ENCODE measurements at places on chromosomes 3 and 15.
A peak's percentile ranks its signal among the peaks of the same experiment; 100 is the strongest.

GRCh38 chr15:38954090-38954489 is 389.5 kb upstream of the RASGRP1 start:
- DNase-seq, result no peak

DNA sequence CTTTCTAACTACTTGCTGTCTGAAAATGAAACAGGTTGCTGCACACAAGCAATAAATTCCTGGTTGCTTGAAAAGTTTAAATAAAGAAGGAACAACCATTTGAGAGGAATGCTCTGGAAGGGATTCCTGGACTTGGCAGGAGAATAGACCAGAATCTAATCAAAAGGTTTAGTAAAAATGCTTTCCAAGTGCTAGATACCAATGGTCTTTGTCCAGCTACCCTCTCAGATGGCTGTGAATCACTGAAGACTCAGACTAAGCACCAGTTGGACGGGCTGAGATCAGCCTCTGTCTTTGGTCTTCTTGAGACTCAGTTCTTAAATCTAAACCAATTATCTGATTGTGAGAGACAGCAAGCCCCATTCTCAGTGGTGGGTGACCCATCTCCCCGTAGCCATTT is 27.7 kb upstream of the LPP start:
- DNase-seq, result no peak

GRCh38 chr3:107796791-107797190 is 274.0 kb downstream of the BBX start:
- DNase-seq, result no peak

DNA sequence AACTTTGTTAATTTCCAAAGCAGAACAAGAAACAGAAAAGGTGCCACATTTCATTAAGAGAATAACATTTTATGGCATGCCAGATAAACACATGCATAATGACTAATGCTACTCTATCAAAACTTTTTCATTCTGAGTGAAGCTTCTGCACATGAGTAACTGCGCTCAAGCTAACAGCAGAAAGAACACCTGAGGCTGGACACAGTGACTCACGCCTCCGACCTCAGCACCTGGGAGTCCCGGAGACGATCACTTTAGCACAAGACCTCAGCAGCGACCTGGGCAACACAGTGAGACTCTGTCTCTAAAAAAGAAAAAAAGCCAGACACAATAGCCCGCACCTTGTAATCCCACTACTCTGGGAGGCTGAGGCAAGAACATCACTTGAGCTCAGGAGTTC is 70.6 kb downstream of the ACAP2 start:
- DNase-seq, result no peak

DNA sequence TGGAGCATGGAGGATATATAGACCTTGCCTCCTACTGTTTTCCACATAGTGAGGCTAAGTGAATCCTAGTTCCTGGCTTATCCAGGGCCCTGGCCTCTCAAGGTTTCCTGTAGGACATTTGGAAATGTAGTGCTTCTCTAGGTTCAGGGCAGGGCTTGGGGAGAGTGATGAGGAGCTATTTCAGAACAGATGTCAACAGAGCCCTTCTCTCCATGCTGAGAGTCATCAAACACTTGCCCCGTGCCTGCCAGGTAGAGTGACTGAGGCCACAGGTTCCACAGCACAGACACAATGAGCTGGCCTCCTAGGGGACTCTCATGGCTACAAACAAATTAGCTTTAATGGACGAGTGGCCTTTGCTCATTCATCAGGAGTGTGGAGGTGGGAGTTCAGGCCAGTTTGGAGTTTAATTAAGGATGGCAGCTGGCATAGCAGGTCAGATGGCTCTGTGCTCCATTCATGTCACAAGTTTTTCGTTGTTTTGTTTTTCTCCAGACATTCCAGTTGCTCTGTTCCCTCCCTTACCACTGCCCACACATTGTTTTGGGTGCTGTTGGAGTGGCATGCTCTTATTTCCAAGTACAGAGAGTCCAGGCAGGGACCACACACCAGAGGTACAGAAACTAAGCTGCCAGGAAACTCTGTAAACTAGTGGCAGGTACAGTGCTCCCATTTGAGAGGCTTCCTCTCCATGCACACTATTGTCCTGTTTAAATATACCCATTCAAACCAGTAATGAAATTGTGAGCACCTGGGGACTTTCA is 189.8 kb downstream of the RYR3 start:
- no peak for DNase-seq

GRCh38 chr3:81741216-81741615 is 20.2 kb downstream of the GBE1 start:
- no peak for DNase-seq

DNA sequence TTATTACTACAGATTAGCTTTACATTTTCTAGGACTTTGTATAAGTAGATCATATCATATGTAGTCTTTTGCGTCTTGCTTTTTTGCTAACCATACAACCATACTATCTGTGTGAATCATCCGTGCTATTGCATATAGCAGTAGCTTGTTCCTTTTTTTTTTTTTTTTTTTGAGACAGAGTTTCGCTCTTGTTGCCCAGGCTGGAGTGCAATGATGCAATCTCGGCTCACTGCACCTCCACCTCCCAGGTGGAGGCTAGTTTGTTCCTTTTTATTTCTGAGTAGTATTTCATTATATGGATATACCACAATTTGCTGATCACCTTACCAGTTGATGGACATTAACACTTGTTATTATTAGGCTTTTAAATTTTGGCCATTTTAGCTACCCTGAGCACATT is 54.5 kb upstream of the TBL1XR1 start:
- no peak for DNase-seq

DNA sequence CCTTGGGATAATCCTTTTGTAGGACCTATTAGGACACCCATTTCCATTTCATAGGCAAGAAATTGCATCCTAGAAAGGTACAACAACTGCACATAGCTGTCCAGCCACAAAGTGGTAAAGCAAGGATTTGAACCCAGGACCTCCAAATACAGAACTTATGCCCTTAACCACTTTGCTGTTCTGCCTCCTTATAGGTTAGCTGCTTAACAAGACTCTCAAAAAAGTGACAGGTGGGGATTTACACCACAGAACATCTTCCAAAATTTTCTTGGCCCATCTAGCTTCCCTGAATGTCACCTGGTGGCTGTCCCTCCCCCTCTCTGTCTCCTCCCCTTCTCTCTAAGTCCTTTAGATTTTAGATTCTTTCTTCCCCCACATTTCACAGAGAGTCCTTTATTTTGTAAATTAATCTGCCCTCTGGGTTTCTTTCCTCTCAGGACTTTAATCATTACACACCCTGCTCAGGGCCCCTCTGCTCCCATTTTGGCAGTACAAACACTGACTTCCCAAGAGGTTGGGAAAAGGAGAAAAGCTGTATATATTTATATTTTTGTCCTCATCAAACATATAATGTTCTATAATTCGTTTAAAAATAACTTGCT is 120.6 kb downstream of the CPNE4 start:
- DNase-seq, result no peak

DNA sequence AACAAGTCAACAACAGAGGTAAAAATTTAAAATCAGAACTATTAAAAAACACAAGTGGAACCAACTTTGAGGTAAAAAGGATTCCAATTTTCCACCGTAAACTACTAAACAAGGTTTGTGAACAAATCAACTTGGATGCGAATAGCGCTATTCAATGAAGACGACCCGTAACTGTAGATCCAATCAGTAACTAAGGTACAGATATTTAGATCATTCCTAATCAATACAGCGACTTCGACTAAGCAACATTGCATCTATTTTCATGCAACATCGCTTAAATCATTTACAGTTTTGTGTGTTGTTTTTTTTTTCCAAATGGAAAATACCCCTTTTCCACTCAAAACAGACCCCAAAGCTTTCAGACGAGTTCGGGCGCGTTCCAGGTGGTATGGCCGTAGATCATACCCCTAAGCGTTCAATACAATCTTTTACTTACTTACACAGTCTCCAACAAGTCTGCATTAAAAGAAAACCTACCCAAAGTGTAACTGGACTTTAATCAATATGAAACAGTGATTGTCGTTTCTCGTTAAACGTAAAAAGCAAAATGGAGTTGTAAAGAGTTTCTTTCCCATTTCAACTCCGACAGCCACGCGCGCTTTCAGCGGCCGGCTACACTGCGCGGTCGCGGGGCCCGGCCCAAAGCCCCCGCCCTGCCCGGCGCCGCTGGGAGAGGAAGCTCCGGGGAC is 786 bp downstream of the RHOA start:
- DNase-seq, result no peak

GRCh38 chr3:187994221-187995042 is 159.5 kb upstream of the LPP start:
- peak; percentile 78 for DNase-seq

GRCh38 chr15:52361494-52361893 is 65.9 kb upstream of the MYO5C start:
- no peak for DNase-seq

DNA sequence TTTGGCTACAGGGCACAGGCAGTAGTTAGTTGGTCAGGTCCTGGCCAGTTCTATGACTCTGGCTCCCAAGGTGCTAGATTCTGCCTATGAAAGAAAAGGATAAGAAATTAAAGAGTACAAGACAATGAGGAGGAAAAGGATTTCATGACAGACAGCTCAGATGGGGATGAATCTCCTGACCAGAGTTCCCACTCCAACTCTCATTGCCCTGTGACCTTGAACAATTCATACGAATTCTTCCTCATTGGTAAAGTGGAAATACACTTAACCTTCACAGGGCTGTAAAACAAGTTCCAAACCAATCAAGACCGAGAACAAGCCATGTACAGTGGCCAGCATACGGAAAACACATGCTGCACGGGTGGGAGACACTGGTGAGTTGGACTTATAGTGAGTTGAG is 23.7 kb downstream of the CLEC3B start:
- no peak for DNase-seq

DNA sequence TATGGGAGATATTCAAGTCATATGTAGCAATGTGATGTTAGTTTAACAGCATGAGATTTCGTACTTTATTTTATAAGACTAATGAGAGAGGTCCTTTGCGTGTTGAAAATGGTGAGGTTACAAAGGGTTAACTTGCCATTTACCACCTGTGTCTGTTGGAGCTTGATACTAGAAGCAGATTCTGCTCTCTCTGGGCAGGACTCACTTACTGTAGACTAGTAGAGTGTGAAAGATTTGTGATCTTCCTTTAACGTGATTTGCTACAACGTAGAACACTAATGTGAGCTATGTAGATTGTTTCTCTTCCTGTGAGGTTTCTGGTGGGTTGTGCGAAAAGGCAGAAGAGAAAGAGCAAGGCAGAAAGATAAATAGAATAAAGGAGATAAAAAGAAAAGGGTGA is 1.1 kb downstream of the TP63 start:
- DNase-seq, result no peak

GRCh38 chr15:95041297-95041696 is 809.9 kb downstream of the MCTP2 start:
- no peak for DNase-seq

DNA sequence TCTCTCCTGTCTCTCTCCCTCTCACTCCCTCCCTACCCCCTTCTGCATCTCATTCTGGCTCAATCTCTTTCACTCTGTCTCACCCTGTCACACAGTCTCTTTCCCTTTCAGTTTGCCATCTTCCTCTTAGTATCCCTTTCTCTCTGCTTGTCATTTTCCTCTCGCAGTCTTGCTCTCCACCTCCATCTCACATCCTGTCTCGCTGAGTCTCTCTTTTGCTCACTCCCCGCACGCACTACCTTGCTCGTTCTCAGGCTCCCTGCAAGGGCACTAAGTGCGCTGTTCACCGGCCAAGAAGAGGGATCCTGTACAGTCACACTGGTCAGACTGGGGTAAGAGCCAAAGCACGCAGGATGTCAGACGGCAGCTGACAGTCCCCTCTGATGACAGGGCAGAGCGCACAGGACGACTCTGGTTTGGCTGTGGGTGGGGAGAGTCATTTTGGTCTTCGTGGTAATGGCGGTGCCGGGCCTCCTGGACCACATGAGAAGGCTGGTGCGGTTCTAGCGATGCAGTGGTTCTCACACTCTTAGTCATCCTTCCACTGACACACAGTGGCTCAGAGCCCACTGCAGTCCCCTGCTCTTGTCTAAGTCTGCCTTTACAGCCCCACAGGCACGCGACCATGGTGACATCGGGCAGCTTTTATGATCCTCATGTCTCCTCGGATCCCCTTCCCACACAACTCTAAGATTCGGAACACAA is 356.8 kb downstream of the FOXP1 start:
- peak; percentile 85 for DNase-seq

DNA sequence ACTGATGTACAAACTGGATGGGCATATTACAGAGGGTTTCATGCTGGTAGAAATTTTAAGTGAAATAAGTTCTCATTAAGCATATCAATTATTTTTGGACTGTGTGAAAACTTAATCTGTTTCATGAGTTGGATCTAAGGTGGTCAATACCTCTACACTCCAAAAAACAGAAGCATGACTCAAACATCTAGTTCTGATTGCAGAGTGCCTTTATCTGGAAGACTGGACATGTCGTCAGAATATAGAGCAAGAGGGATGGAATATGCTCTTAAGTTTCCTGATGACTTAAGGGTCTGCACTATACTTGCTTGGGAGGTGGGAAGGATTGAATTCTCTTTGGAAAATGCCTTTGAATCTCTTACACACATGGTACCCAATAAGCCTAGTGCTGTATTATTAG is 138.3 kb downstream of the LPP start:
- no peak for DNase-seq

DNA sequence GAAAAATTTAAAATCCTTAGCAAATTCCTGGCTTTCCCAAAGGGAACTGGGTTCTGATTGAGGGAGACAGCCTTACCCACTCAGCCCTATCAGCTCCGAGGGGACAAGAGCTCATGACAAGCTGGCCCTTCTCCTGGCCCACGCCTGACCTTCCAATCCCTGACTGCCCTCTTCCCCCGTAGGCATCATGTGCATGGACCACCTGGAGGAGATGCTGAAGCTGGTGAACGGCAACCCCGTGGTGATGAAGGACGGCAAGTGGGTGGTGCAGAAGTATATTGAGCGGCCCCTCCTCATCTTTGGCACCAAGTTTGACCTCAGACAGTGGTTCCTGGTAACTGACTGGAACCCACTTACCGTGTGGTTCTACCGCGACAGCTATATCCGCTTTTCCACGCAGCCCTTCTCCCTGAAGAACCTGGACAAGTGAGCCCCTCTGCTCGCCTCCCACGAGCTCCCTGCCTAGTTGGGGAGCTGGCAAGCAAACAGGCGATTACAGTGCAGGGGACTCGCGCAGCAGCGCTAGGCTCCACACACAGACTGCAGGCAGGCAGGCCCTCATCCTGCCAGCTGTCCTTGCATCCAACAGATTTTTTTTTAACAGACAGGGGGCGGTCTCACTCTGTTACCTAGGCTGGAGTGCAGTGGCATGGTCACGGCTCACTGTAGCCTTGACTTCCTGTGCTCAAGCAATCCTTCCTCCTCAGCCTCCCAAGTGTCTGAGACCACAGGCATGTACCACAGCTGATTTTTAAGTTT is 16.8 kb downstream of the RPUSD3 start:
- no peak for DNase-seq

DNA sequence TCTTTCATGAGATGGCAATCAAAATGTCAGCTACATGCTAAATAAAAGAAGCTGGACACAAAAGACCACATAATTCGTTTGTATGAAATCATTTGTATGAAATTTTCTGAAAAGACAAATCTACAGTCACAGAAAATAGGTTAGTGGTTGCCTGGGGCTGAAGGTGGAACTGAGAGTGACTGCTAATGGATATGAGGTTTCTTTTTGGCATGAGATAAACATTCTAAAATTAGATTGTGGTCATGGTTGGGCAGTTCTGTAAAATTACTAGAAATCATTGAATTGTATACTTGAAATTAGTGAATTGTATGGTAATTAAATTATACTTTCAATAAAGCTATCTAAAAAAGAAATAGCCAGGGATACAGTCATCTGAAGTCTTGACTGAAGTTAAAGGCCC is 2.7 kb upstream of the DMXL2 start:
- no peak for DNase-seq

- no peak for DNase-seq
These were observed 133.6 kb downstream of the CD47 start for GRCh38 chr3:107956991-107957900.

All from CD4-positive, alpha-beta T cell treated with Interleukin-15 for 4 hours (primary cell).